ENCODE measurements at places on chromosomes 11 and 22.

DNA sequence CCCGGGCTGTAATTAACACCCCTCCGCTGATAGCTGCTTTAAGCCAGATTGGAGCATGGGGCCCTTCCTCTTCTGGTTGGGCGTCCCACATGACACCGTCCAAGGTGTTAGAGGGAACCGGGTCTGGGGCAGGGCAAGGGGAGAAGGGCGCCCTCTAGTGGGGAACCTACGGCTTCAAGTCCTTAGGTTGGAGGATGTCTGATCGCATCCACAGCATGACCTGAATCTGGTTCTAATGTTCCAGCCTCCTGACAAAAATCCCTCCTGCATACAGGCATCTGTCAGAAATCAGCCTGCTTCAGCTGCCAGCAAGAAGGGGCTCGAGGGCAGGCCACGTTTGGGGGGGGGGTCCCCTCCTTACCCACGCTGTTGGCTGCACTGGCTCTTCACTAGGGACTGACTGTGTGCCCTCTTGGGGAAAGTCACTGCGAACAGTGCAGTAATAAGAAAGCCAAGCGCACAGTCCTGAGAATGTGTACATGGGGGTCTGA, 94.2 kb upstream of the TBCEL start:
- DNase-seq, result no peak

GRCh38 chr11:7645206-7645605, 28.1 kb downstream of the CYB5R2 start:
- DNase-seq, result no peak

DNA sequence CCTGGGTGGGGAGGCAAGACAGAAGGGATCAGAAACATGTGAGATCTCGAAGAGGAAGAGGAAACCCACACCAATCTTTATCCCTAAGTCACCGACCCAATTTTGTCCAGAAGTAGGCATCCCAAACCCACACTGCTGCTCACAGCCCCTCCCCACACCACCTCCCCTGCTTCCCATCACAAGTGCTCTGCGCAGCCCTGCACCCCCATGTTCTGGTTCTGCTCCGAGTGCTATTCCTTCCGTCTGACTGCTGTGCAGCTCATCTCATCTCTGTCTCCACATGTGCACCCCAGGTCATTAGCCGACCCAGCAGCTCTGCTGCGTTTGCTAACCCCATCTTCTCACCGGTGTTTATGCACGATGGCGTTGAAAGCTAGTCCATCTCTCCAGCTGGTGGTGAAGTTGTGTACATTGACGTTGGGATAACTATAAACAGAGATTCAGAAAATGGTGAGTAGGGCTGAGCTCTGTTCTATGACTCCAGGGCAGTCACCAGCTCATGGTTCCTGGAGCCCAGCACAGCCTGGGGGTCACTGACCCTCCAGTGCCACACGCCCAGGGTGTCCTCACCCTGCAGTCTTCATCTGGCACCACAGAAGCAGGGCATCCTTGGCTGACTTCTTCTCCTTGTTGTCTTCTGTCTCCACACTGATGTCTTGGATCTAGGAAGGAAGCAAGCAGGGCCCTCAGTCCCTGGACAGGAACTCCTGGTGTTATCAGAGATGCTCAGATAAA, 15.1 kb downstream of the SPTBN2 start:
- DNase-seq, result no peak

DNA sequence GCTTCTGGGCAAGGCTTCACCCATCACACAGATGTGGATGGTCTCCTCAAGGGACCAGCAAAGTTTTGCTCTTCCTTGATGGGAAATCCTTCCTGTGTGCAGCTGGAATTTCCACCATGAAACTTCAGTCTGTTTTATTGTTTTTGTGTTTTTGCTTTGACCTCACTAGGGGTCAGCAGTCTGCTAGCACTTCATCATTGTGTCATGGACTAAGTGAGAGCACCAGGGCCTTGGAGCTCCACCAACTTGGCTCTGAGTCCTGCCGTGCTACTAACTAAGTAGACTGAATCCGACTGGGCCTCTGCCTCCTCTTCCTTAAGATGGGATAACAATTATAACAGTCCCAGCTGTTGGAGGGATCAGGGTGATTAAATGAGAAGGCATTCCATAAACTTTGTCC, 305.8 kb upstream of the NCAM1 start:
- peak; percentile 64 for DNase-seq

DNA sequence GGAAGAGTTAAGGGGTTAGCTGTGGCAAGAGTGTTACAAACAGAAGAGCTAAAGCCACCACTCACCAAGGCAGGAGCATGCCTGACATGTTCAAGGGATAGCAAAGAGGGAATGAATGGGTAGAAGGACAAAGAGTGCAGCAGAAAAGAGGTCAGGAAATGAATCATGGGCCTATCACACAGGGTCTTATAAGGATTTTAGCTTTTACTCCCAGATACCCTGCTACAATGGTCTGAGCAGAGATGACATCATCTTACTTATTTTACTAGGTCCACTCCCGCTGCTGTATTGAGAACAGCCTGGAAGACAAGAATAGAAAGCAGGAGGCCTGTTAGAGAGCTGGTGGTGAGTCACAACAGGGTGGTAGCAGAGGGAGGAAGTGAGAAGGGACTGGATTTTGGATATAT, 9.8 kb downstream of the TRAF6 start:
- no peak for DNase-seq

DNA sequence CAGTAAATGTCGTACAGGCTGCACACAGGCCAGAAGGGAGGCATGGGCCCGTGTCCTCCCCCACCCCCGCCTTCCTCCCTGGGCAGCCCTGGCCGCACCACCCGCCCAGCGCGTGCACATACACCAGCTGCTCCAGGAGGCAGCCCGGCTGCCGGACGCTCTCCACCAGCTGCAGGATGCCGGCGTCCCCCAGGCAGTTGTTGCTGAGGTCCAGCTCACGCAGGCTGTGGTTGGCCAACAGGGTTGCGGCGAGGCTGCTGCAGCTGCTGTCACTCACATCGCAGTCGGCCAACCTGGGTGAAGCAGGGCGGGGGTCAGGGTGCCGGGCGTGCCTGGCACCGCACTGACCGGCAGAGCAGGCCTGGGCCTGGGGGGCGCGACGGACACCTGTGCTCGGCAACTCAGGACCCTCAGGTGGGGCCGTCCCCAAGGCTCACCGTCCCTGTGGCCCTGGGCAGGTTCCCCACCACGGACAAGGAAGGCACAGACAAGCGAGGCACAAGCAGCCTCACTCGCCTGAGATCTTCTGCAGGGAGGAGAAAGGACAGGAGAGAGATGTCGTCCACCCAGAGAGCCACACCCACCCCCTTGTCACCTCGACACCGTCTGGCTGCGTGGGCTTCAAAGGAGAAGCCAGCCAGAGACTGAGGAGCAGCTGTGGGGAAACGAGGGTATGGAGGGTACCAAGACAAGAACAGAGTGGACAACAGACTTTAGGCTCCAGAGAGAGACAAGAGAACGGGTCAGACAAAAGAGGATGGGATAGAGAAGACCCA, 12.1 kb downstream of the RNH1 start:
- peak; percentile 78 for DNase-seq

DNA sequence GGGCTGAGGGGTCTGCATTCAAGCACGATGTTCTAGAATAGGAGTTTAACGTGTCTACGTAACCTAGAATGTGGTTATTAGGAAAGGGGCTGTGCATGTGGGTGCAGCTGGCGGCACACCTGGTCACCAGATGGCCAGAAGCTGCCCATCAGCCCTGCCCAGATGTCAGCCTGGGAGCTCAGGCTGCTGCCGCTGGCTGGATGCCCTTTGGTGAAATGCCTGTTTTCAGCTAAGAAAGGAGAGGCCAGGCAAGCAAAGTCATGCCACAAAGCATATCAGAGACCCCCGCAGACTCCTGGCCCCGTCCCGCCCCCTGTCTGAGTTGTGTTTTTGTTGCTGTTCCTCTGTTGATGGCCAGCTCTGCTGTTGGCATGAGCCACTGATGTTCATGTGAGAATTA, 11.3 kb upstream of the ADORA2A start:
- no peak for DNase-seq

- no peak for DNase-seq
These were observed 4.7 kb downstream of the B3GAT1 start for GRCh38 chr11:134407321-134407828.

DNA sequence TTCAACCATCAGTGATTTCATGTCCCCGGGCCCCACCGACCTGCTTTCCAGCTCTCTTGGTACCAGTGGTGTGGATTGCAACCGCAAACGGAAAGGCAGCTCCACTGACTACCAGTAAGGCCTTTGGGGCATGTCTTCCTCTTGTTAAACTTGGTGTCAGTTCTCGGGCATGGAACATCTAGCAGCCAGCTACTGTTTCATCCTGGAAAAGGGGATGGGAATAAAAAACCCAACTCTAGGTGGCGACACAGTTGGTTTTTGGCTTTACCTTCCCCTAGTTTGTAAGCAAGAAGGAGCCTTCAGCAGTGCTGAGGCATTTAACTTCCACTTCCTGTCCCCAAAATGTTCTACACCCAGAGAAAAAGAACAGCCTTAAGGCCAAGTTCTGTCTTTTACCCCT, 76.7 kb downstream of the BMAL1 start:
- no peak for DNase-seq

GRCh38 chr22:47031628-47031915, 269.1 kb downstream of the TBC1D22A start:
- no peak for DNase-seq

DNA sequence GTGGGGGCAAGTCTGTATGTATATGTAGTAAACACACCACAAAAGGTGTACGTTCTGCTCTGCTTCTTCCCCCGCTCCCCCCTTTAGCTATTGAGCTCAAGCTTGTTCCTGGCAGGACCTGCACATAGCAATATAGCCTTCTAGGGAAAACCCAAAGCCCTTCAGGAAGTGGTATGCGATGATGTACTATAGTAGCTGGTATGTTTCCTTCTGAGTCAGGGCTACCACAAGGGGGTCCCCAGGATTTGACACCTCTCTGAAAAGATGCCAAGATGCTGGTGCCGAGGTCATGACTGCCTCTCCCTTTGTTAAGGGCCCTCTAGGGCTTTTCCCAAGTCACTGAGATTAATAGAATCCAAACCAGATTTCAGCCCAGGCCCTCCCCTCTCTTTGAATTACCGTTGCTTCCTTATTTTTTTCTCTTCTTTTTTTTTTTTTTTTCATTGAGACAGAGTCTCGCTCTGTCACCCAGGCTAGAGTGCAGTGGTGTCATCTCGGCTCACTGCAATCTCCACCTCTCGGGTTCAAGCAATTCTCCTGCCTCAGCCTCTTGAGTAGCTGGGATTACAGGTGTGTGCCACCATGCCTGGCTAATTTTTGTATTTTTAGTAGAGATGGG, 268.4 kb downstream of the ETS1 start:
- no peak for DNase-seq

DNA sequence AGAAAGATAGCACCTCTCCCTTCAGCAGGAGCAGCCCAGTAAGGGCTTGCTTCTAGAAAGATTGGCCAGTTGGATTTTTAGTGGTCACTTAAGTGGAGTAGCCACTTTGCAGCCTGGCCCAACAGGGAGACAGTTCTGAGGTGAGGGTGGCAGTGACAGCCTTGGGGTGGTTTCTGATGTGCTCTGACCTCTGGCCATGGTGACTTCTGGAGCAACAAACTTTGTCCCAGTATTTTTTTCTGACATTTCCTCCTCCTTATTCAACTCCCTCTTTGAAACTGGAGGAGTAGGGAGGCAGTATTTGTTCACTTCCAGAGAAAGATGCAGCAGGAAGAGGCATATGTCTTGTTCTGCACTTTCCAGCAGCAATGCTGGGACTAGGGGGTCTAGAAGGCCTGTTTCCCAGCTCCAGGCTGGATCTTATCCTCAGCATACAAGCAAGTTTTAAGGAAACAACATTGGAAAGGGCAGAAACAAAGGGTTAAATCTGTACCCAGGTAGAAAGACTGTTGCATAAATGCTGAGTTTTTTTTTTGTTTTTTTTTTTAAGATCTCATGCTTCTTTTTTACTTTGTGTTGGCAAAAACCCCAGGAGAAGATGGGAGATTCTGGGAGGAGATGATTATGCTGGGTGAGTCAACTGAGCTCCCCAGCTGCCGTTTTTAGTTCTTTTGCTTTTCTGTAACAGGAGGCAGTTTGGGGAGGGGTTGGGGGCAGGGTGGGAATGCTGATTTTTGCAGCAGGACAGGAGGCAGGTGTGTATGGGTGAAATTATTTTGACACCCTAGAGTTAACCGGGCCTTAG, 37.2 kb downstream of the RCOR2 start:
- DNase-seq, result no peak

DNA sequence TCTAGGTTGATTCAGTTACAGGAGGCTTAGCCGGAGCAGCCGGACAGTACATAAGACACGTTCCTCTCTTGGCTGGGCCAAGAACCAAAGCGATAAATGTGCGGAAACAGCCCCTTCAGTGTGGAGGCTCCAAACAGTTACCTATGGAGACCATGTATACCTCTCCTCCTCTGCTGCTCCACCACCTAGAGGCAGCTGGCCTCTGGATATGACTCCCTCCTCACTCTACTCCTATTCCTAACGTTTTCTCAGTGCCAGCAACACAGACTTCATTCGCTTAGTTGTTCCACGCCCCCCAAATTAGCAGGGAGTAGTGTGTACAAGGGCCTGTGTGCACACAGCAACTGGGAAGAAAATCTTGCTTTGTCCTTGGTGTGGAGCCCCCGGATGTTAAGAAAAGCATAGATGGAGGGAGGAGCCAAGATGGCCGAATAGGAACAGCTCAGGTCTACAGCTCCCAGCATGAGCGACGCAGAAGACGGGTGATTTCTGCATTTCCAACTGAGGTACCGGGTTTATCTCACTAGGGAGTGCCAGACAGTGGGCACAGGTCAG, 362.3 kb upstream of the KIRREL3 start:
- DNase-seq, result no peak

GRCh38 chr11:68843052-68843561, 1.4 kb upstream of the CPT1A start:
- no peak for DNase-seq

- no peak for DNase-seq
These were observed 1068.3 kb downstream of the OPCML start for GRCh38 chr11:132464003-132464342.

DNA sequence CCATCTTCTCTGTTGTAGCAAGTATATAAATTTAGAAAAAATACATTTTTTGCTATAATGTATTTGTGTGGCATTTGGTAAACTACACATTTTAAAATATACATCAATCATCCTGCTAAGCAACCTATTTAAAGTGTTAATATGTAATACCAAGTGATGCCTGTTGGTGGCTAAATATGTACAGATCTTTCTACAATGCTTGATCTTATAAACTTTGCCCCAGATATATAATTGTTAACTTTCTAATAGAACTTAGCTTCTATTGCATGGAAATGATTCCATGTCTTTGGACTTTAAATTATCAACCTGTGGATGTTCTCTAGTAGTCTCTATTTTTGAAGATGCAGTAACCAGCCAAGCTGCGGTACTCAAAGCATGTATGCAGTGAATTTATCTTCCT, 1260.4 kb upstream of the RAG2 start:
- DNase-seq, result no peak

All from amygdala (tissue), 56 donors.